NCI-H1436 (cell line): ENCODE measurements at places on chromosomes 2 and 18.

DNA sequence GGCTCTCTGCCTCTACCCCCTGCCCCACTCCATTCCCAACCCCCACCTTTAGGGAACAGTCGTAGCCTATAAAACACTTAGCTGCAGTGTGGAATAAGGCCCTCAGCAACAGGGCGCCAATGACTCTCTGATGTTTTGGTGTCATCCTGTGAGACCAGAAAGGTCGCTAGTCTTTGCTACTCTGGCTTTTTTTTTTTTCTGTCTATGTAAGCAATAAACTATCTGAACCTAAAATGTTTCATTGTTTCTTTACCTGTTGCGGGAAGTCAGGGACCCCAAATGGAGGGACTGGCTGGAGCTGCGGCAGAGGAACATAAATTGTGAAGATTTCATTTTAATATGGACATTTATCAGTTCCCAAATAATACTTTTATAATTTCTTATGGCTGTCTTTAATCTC is 154.6 kb downstream of the COPS8 start:
- DNase-seq, result no peak

- no peak for DNase-seq
These were observed 55.2 kb downstream of the ANKRD12 start for GRCh38 chr18:9191658-9192256.

DNA sequence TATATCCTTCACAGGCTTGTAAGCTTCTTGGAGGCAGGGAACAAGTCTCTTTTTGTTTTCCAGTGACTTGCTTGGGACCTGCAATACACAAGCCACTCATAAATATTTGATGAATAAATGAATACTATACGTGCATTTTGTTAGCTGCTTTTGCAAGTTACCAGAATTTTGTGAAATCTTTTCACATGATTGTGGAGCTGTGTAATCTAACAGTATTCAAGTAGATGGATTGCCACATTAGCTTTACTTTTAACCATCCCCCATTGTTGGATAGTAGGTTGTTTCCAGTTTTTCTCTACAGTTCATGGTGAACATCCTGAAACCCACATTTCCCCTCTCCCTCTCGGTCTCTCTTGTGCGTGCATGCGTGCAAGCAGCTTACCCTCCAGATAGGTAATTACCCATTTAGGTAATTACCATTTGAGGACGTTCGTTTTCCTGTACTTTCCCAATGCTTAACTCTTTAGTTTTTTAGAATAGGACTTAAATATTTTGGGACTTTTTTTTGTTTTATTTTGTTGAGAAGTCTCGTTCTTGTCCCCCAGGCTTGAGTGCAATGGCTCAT is 12.5 kb downstream of the ZNF407 start:
- DNase-seq, result no peak

GRCh38 chr2:223319601-223320000 is 267.6 kb downstream of the KCNE4 start:
- no peak for DNase-seq

DNA sequence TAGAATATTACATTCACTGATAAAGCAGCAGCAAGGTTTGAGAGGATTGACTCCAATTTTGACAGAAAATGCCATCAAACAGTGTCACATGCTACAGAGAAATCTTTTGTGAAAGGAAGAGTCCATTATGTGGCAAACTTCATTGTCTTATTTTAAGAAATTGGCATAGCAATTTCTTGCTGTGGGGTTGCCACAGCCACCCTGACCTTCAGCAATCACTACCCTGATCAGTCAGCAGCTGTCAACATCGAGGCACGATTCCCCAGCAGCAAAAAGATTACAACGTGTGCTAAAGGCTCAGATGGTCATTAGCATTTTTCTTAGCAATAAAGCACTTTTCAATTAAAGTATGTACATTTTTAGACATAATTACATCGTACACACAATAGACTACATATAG is 74.7 kb downstream of the PRKCE start:
- no peak for DNase-seq
